ENCODE measurements at places on chromosomes 3 and 15.

GRCh38 chr15:93583968-93584367, 495.0 kb upstream of the RGMA start:
- no peak for DNase-seq

DNA sequence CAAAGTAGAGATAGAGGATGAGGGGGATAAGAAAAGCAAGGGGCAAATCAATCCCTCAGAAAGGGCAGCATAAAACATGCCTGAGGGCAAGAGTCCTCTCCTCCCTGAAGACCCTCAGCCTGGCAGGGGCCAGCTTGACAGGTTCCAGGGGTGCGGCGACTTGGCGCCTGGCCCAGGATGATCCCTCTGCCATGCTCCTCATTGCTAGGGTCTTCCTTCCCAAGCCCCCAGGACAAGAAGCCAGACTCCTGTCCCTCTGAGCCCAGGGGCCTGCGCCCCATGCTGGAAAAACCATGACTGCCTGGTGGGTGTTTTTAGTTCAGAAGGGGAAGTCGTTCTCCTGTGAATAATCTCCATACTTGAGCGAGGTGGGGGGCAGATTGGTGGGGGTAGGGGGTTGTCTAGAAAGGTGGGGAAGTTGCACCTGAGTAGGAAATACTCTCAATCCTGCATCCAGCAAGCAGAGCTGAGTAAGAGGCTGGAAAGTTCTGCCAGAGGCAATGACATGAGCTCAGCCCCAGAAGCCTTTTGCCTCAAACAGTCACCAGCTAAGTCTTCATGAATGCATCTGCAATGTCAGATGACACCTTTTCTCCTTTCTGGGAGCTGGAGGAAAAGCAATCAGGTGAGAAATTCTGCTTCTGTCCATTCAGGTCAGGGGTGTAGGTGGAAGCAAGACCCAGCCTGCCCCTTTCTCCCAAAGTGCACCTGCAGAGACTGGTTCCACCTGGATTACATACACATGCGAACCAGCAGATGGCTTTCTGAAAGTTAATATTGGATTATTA, 18.3 kb downstream of the SLC12A8 start:
- DNase-seq = no peak

GRCh38 chr3:143383421-143383820, 263.9 kb downstream of the CHST2 start:
- no peak for DNase-seq

DNA sequence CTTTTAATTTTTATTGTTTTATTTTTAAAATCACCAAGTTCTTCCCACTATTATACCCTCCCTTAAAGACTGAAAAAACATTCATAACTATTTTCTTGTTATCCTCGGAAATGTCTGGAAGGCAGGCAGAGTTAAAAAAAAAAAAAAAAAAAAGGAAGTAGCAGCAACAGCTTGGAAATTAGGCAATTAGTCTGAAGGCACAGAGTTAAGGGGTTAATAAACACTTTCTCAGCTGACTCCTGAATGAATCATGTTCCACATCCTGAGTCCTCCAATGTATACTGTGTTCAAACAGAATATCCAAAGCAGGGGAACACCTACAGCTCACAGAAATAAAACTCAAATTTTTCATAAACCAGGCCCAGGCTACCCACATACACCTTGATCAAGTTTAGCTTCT, 5.8 kb downstream of the HEXA start:
- no peak for DNase-seq

- no peak for DNase-seq
Observed at GRCh38 chr3:179743913-179744312, 91.1 kb downstream of the USP13 start.

DNA sequence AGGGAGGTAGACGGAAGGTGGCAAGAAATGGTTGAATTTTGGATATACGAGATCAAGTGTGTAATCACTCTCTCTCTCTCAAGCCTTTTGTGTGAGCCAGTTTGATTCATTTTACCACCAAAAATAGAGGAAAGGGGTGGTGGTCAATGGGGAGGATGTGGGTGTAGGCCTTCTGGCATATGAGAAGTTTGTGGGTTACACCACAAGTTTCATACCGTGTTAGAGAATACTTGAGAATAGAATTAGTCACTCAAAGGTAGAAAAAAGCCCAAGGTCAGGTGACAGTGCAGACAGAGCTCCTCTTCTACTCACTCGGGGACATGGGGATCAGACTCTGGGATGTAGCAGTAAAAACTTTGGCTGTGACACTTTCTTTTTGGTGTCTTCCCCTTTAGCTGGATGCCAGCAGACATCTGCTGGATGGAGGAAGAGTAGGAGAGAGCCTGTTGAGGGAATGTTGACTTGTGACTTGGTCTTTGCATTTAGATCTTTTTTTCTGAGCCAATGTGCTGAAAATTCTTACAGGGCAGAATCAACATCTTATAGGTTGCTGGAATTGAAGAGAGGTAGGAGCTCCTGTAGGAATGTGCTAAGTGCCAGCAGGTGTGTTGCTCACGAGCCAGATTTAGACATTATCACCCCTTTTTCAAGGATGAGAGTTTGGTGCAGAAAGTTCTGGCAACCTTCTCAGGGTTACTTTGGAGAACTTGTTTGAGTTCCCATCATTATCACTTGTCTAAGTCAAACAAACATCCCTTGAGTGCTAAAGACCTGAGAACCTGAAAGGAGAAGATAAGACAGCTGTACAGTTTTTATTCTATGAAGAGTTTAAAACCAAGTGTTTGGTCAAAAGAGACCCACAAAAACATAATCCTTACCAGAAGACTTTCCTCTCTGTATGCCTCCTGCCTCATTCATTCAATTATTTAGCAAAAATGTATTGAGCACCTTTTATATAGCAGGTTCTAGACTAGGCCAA, 43.9 kb upstream of the RYK start:
- DNase-seq = peak; percentile 71

GRCh38 chr15:78241017-78241416, 6.7 kb upstream of the ACSBG1 start:
- DNase-seq = peak; percentile 79

- DNase-seq = no peak
Observed at GRCh38 chr3:128613083-128613829, 37.4 kb downstream of the RPN1 start.

DNA sequence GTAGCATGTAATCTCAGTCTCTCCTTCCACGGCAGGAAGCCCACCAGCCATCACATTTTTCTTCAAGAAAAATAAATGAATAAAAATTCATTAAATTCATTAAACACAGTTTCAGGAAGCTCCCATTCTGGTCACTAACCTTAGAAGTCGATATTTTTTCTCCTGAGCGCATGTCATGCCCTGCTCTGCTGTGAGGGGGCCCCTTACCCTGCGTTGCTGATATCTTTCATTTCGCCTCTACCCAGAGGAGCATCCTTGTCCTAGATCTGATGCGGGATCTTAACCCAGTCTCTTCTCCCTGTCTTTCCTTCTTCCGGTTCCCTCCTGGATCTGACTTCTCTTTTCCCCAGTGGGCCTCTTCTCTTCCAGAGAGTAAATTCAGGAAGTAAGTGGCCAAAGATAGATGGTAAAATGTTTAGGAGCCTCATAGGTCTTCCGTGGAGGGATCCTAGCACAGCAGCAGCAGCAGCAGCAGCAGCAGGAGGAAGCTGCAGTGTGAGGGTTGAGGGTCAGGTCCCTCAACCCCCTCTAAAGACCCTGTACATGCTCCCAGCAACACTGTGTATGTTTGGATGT, 1.4 kb upstream of the ILDR1 start:
- DNase-seq = no peak

DNA sequence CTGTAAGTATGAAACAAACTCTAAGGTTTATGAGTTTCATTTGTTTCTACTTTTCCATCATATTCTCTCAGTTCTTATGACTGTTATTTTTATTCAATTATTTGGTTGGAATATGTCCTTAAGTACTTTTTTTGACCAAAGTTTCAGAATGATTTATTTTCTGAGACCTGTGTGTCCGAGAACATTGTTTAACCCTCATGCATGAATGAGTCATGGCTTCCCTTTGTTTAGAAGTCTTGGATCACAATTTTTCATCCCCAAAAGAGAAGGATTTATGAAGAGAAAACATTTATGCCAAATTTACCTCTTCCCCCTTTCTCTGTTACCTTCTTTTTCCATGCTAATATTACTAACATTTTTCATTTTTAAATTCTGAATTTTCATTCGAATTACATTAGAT, 518.0 kb upstream of the NR2F2 start:
- DNase-seq = no peak

DNA sequence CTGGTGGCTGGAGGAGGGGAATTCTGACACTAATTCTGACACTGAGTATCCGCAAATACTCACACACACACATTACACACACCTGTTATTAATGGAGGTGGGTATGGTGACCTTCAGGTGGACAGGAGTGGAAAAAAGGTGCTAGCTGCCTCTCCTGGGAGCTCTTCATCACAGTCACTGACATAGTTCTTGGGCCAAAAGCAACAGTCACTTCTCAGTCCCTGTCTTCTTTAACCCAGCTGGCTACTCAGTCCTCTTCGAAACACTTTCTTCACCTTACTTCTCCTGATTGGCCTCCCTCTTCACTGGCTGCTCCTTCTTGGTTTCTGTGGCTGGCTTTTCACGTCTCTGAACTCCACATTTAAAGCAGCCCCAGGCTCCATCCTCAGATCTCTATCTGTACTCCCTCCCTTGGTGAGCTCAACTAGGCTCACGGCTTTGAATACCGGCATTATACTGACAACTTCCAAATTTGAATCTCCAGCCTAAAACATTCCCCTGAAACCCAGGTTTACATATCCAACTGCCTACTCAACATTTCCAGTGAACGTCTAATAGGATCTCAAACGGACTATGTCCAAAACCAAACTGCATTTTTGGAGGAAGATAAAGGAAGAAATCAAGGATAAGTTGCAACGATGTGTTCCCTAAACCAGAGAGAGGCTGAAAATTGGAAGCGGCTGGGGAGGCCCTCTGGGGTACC, 53.2 kb upstream of the HEG1 start:
- no peak for DNase-seq

- DNase-seq = peak; percentile 66
Observed at GRCh38 chr15:74845208-74845568, 2.2 kb upstream of the ULK3 start.

DNA sequence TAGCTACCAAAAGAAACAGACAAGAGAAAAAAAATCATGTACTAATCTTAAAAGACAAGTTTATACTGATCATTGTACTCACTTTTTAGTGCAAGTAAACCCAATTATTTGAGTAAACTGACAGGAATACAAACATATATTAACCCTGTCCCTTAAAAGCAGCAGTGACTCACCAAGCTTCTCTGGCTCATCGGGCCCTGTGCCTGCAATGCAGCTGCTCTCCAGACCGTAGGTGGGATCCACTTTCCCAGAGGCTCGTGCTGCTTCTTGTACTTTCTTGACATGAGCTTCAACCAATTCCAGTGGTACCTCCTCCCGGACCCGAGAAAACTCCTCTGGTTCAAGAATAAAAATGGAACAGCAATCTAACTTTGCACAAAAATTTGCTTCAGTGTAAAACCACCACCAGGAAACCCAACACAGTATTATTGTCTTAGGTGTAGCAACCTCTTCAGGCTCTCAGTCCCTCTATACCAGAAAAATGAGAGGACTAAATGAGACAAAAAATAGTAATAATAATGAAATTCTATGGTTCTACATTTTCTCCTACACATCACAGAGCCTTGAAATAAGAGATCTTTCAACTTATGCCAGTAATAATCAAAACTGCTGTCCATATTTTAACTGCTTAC, 82.6 kb upstream of the CSPG5 start:
- DNase-seq = no peak

- no peak for DNase-seq
Observed at GRCh38 chr3:37953707-37954394, 36.7 kb upstream of the VILL start.

DNA sequence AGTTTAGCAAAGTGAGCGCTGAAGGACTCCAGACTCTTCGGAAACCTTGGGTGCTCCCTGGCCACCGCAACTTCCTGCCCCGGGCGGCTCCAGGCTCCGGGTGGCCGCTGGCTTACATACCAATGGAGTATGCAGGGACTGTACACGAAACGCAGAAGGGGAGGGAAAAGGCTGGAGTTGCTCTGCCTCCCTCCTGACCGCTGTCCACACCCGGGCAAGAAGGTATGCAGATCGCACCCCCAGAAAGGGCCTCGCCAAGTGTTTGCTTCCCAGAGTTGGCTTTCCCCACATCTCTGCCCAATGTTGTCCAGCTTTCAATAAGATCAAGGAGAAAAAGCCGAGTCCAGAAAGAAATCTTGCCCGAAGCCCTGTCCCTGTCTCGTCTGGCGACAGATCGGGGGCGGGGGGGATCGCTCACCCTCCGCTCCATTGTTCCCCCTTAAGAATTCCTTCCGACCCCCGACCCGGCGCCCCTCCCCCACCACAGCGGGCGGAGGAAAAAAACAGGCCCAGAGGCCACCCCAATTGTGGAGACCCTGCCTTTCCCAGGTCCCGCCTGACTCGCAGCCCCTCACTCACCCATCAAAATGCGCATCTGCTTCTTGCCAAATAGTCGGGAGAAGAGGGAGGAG, 533 bp downstream of the ARF4 start:
- DNase-seq = peak; percentile 50

- no peak for DNase-seq
Observed at GRCh38 chr3:188124184-188124583, 29.8 kb upstream of the LPP start.

GRCh38 chr3:178966299-178967176, 105.1 kb downstream of the ZMAT3 start:
- no peak for DNase-seq

- no peak for DNase-seq
Observed at GRCh38 chr3:49607796-49608195, 53.5 kb downstream of the BSN start.

GRCh38 chr3:34024447-34025240, 226.2 kb downstream of the PDCD6IP start:
- no peak for DNase-seq

- DNase-seq = no peak
Observed at GRCh38 chr3:170899455-170899854, 9.0 kb downstream of the EIF5A2 start.

GRCh38 chr15:89499156-89499555, 2.8 kb upstream of the RHCG start:
- DNase-seq = no peak

DNA sequence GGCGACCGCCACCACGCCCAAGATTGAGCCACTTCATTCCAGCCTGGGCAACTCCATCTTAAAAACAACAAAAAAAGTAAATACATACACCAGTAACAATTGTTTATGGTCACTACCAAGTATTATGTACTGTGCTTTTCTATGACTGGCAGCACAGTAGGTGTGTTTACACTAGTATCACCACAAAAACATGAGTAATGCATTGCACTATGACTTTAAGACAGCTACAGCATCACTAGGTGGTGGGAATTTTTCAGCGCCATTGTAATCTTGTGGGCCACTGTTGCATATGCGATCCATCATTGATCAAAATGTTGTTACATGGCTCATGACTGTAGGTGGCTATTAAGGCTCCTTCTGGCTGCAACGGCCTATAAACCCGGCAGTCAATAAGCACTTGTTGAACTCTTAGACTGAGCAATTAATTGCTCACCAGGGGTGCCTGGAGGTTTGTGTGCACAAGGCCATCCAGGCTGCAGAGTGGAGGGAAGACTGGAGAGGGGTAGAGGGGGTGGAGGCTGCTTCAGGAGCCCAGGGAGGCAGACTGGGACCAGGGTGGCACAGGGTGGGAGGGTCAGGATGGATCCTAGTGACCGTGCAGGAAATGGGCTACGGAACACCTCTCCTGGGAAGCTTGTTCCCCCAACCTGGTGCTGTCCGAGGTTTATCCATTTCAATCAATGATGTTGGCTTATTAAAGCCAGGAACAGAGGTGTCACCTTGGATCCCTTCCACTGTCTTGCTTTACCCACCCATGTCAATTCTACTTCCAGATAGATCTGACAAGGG, 17.9 kb upstream of the COPG1 start:
- DNase-seq = no peak

- no peak for DNase-seq
Observed at GRCh38 chr3:28745436-28745835, 396.8 kb upstream of the AZI2 start.
